Bronchial epithelial cell (primary cell): ENCODE measurements at places on chromosomes 7 and 10.

GRCh38 chr7:44772867-44773266 lies 23.6 kb upstream of the PPIA start:
- no peak for DNase-seq

DNA sequence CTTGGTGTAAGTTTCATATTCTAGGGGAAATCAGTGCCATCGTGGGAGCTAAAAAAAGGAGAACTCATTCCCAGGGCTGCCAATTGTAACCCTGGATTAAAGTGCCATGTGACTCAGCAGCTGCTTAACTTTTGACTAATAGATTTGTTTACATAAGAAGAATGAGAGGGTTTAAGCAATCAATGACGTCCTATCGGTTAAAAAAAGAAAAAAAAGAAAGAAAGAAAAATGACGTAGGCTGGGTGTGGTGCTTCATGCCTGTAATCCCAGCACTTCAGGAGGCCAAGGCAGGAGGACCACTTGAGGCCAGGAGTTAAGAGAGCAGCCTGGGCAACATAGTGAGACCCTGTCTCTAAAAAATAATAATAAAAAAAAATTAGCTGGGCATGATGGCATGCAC lies 116.2 kb upstream of the AFAP1L2 start:
- DNase-seq, result peak; percentile 98

DNA sequence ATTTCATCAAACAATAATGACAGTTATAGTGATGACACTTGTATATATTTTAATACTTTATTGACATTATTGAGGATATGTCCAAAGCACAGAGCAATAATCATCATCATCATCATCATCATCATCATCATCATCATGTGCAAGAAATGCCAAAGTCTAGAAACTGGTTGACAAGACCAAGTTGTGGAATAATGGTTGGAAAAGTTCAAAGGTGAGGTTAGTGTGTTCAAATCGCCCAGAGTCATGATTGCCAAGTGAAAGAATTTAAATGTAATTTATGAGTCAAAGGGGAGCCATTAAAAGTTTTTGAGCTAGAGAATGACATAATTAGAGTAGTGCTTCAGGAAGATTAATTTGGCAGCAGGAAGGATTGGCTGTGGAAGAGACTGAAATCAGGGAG lies 852.4 kb downstream of the SORCS1 start:
- no peak for DNase-seq

DNA sequence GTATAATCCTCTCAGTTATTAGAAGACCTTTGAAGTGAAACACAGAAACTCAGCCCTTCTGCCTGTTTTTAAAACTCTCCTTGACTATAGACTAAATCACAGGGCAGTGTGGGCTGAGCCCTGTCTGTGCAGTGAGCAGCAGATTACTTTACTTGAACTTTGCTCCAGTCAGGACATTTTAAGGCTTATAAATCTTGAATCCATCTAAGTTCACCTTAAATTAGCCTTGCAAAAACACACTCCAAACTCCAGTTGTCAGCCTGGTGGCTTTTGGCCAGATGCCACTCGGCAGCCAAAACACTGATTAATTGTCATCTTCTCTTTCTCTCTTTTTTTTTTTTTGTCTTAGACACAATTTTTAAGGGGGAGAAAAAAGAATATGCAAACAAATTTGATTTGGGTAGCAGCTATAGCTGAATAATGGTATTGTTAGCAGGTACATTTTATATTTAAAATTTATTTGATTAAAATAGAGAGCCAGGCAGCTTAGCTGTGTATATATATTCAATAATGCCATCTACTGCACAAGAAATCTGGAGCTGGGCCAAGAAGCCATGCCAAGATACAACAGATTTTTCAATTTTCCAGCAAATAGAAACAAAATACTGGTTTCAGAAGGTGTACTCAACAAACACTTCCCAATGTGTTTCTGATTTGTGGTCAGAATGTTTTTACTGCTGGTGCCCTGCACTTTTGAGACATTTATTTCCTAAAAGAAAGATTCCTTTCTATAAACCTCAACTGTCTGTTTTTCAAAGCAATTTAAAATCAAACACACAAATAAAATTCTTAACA lies 247.7 kb downstream of the TFEC start:
- DNase-seq, result no peak

DNA sequence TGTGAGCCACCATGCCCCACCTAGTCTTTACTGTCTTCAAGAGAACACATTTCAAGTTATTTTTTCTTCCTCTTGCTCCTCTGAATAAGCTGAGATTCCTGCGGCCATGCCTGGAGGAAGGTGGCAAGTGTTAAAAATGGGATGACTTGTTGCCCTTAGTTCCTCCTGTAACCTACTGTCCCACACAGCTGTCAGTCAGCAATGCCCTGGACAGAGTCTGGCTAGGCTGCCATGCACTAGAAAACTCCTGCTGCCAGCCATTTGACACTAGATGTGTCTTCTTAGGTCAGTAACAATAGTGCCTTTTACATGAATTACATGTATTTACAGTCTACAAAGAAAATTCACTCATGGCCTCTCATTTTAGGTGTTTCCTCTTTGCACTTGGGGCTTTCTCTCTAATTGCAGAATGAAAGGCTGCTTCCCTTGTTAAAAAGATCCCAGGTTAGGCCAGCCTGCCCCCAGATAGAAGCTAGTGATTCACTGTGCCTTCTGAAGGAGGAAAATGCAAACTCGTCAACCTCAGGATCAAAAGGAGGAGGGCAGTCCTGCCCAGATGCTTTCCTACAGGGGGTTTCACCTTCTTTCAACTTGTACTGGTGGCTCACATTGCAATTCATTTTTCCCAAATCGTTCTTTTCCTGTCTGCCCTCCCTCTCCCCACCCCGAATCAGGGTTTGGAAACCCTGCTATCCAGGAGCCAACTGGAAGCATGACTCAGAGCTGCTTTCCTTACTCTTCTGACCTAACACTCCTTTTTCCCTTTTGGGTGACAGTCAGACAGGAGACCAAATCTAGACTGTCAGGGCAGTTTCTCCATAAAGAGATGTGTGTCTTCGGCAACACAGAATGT lies 136.6 kb downstream of the SPAG6 start:
- DNase-seq, result peak; percentile 54

DNA sequence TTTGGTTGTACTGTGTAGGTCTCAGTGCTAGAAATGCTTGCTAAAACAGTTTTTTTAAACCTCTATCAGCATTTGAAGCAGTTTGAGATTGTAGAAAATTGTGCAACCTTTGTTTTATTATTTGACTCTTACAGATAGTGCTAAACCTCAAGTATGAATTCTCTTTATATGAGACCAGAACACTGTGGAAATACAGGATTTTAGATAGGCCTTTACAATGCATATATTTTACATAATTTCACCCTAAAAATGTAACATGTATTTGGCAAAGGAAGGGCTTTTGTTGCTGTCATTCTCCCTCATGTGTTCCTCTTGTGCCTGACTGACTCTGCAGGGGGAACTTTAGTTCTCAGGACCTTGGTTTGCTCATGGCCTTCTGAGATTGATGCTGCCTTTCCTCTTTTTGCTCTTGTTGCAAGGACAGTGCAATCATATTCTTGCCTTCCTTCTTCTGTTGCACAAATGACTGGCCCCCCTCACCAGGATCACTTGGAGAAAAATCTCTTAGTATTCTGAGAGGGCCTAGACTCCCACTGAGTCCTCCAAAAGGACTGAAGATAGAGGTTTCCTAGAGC lies 188.7 kb downstream of the PPP1R9A start:
- no peak for DNase-seq

- no peak for DNase-seq
Observed at GRCh38 chr10:33553748-33554571, 219.5 kb upstream of the NRP1 start.

DNA sequence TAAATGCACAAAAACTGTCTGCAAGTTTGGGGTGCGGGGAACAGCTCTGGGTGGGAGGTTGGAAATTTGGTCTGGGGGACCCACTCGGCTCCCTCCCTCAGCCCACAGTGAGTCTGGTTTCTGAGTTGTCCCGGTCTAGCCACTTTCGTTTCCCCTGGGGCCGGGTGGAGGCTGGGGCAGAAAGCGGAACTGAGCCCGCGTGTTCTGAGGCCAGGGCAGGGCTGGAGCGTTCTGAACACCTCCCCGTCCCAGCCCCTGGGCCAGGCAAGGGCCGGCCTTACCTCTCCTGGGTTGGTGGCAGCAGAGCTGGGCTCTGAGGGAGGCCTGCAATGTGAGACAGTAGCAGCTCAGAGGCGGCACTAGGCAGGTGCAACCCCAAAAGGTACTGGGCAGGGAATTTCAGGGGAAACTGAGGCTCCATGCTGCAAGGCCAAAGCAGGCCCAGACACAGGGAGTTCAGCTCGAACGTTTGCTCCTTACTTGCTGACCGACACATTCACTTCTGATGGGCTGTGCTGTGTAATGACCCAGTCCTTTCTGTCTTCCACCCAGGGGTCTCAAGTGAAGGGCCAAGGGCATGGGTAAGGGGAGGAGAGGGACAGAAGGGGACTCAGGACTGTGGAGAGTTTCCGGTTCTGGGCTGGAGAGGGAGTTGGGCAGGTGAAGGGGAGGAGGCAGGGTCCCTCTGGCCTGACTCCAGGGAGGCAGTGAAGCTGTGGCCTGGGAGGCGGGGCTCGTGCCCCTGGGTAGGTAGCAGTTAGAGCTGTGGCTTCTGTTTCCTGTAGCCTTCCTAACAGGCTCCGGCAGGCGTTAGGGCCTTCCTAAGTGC lies 3.0 kb downstream of the IRF5 start:
- no peak for DNase-seq

DNA sequence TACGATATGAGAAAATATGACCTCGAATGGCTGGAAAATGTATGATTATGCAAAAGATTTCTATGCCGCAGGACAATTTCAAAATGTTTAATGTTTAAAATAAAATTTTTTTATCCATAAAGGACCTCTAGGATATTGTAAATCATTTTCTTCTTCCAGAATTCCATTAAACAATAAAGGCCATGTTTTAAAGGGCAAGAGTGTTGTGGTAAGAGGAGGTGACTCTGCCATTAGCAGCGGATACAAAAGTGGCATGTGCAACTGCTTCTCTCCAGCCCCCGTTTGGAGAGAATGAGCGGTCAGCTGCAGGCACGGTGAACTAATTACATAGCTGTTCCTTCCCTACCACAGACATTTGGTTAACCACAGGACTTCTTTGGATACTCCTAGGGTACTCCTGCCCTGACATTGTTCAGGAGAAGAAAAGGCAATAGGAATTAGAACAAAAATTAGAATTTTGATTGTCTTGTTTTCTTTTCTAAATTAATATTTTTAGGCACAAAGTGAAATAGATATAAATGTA lies 63.8 kb downstream of the HBP1 start:
- DNase-seq, result no peak

DNA sequence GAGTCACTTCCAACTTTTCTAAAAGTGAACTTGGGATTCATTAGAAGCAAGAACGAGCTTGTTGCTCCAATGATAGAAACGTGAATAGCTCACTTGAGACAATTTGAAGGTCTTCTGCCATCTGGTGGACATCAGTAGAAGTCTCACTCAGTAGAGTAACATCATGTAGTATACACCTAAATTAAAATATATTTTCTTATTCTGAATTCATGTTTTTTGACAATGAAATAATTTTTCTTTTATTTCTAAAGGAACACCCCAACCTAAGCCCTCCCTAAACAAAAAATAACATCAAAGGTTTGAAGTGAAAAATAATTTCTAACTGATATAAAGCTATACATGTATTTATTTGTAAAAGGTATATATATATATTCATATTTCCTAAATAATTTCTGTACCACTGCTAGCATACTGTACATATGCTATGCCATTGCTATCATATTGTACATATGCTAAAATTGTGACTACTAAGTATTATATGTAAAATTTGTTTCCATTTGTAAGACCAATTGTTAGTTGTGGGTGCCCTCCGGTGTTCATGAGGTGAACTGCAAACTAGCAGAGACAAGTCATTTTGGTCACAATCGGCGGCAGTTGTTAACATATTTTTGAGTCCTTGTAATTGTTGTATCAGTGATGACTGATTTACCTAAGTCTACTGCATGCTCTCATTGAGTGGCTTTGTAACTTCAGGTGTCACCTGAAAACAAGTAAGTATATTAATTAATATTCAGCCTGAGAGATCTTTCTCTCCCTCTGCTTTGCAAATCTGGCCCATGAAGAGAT lies 121.9 kb downstream of the PTPRZ1 start:
- peak; percentile 83 for DNase-seq

- DNase-seq, result no peak
Observed at GRCh38 chr10:23291551-23292334, 52.9 kb downstream of the C10orf67 start.

GRCh38 chr7:64882341-64883112 lies 20.5 kb upstream of the ZNF273 start:
- peak; percentile 48 for DNase-seq

GRCh38 chr7:33262476-33262875 lies 133.1 kb downstream of the BBS9 start:
- peak; percentile 20 for DNase-seq

- DNase-seq, result no peak
Observed at GRCh38 chr7:101589976-101590662, 39.0 kb downstream of the MYL10 start.

GRCh38 chr10:3406556-3406955 lies 234.0 kb upstream of the PITRM1 start:
- no peak for DNase-seq

DNA sequence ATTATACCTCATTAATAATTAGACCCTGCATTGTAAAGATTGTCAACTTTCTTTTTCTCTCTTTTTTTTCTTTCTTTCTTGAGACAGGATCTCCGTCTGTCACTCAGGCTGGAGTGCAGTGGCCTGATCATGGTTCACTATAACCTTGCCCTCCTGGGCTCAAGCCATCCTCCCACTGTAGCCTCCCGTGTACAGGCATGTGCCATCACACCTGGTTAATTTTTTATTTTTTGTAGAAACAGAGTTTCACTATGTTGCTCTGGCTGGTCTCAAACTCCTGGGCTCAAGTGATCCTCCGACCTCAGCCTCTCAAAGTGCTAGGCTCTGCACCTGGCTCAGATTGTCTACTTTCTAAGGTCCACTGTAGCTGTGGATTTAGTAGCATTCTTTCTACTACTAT lies 50.7 kb downstream of the MDFIC start:
- DNase-seq, result no peak

DNA sequence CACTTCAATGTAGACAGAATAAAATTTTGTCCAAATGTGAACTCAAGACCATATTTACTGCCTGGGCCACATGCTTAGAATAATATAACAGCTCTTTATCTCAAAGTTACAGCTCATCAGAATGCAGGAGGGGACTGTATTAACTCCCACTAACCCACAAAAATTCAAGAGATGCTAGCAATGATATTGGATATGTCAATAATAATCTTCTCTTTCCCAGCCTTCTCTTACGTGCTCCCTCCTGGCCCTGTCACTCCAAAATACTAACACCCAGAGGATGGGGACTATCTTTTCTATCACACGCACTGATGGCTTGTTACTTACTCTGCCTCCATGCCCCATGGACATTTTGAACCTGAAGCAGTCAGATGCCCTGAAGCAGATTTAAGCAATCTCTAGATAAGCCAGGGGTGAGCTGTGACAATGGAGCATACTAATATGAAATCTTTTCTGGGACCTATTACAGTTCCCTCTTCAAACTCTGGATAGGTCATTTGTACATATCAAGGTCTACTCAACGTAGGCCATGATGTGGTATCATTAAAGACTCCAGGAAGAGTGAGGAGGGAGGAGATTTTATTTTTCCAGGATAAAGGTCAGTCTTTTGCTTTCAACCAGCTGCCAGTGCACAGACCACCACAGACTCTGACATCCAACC lies 803.0 kb downstream of the GRM8 start:
- no peak for DNase-seq
